ENCODE measurements at places on chromosomes 13 and 19.

DNA sequence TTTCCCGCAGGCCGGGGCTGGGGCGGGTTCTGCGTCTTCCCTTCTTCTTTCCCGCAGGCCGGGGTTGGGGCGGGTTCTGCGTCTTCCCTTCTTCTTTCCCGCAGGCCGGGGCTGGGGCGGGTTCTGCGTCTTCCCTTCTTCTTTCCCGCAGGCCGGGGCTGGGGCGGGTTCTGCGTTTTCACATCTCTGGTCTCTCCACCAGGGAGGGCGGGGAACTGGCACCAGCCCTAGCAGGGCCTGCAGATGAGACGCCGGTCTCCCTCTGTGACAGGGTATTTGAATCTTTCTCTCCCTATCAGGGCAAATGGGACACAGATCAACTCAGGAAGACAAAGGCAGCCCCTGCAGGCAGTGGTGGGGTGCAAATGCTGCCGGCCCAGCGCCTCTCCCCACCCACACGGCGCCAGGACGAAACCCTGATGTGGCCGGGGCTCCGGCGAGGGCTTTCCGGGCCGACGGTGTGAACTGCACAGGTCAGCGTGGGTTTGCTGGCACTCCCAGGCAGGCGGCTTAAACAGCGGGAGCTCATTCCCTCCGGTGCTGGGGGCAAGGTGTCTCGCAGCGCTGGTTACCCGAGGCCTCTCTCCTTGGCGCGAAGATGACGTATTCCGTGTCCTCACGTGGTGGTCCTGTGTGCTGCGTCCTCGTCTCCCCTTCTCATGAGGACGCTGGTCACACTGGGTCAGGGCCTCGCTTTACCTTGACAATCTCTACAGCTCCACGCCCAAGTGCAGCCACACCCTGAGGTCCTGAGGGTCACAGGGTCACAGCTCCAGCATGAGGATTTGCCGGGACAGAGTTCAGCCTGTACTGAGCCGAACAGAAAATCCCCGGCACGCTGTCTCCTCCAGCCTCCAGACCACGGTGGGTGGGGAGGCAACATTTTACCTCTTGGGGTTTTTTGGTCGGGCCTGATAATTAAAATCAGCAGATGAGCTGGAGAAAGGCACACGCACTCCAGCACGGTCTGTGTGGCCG is 717 bp upstream of the C13orf46 start:
- no peak for DNase-seq

GRCh38 chr13:46137627-46138317 is 32.9 kb upstream of the CPB2 start:
- no peak for DNase-seq

- DNase-seq, result no peak
These were observed 42.7 kb downstream of the UTP14C start for GRCh38 chr13:52067237-52067636.

GRCh38 chr19:3866910-3867638 is 1.8 kb downstream of the ZFR2 start:
- DNase-seq, result no peak

DNA sequence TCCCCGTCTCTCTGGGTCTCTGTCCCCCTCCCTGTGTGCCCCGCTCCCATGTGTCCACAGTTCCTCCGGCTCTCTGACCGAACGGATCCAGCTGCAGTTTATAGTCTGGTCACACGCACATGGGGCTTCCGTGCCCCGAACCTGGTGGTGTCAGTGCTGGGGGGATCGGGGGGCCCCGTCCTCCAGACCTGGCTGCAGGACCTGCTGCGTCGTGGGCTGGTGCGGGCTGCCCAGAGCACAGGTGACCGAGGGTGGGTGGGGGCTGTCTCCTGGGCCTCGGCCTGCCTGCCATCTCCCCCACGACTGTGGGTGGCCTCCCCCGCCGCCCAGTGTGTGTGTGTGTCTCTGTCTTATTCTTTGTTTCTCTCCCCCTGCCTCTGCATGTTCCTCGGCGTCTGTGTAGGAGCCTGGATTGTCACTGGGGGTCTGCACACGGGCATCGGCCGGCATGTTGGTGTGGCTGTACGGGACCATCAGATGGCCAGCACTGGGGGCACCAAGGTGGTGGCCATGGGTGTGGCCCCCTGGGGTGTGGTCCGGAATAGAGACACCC is 10.3 kb downstream of the TRPM4 start:
- DNase-seq, result no peak

- no peak for DNase-seq
These were observed 7.8 kb upstream of the C13orf42 start for GRCh38 chr13:51118809-51119431.

Data from ACHN (cell line).